ENCODE measurements at places on chromosomes 2 and 18.

GRCh38 chr2:119517433-119517832 lies 6.8 kb downstream of the SCTR start:
- peak; percentile 75 for DNase-seq

DNA sequence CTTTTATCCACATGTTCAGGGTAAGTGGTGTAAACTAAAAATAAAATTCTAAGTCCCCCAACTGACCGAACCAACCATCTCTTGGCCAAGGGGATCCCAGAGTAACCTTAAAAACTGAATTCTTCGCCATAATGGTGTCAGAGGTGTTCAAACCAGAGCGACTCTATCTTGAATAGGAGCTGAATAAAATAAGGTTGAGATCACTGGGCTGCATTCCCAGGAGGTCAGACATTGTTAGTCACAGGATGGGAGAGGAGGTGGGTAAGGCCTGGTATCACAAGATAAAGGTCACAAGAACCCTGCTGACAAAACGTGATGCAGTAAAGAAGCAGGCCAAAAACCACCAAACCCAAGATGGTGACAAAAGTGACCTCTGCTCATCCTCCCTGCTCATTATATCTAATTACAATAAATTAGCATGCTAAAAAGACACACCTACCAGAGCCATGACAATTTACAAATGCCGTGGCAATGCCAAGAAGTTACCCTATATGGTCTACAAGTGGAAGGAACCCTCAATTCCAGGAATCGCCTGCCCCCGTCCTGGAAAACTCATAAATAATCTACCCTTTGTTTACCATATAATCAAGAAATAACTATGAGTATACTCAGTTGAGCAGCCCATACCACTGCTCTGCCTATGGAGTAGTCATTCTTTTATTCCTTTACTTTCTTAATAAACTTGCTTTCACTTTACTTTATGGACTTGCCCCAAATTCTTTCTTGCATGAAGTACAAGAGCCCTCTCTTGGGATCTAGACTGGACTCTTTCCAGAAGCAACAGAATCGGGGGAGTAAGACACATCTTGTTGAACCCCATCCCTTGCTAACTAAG lies 302.4 kb downstream of the STK39 start:
- DNase-seq: no peak

DNA sequence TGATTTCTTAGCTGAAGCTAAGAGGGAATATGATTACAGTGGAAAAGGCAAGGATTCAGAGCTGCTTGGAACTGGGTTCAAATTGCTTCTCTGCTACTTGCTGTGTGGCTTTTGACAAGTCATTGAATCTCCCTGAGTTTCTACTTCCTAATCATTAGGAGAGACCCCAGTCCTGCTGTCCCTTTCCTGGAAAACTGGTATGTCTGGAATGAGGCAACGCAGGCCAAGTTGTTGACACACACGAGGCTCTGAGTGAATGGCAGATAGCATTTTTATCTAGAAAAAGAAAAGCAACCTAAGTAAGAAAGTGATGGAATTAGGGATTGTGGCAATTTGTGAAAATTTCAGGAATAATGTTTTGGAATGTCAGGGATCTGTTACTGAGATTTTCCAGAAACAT lies 123.6 kb downstream of the LPIN1 start:
- DNase-seq: no peak

DNA sequence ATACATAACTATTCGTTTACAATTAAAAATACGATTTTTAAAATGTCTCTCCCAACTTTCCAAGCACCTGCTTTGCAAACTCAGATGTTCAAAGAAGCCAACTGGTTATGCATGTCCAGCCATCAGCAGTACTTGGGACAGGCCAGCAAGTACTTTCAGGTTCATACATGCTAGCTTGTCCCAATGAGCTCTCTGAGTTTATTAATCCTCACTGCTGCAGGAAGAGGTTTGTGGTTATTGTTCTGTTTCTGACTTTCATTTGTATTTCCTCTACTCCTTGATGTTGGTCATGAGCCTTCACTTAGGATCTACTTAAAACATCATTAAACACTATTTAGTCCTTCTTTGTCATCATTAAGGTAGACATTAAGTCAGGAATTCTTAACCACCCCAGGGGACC lies 374.1 kb downstream of the LRATD1 start:
- no peak for DNase-seq

DNA sequence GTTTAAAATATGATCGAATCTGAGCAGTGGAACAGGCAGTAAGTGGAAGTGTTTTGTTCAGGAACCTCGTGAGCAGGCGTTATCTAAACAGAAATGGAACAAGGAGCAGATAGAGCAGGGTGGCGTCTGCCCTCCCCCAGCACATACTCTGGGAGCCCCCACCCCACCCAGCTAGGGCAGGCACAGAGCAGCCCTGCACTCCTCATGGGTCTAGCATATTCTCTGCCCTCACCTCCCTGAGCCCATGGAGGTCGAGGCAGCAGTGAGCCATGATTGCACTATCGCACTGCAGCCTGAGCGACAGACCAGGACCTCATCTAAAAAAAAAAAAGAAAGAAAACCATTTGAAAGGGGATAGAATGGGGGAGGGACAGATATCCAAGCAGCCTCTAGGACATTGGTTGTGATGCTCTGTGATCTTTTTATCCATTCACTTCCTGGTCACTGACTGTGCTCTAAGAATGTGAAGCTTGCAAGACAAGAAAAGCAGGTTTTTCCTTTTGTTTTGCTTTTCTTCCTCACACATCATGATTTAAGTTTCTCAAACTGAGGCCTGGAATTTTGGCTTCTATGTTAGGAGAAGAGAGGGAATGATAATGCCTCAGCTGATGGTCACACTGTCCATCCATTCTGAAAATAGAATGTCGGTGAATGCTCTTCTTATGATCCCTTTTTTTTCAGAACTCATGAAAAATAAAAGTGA lies 3.1 kb downstream of the MLPH start:
- no peak for DNase-seq

- no peak for DNase-seq
Measured at GRCh38 chr2:128774320-128775216, 455.9 kb upstream of the HS6ST1 start.

DNA sequence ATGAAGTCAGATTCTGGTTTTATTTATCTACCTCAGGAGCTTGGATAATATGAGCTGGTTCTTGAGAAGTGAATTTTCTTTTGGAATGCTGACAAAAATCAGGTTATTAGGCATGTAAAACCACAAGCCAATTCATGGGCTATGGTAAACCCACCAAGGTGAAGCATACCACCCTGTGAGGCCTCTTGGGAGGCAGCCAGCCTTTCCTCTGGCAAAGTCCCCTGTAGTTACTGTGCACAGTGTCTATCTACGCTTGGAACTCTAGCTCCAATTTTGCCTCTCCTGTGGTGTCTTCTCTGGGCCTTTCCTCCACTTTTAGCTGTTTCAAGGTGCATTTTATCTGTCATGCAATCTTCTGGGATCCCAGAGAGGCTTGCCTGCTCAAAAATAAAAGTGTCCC lies 242.7 kb upstream of the ZSWIM2 start:
- DNase-seq: no peak

- no peak for DNase-seq
Measured at GRCh38 chr2:160402501-160402900, 91.1 kb downstream of the RBMS1 start.

DNA sequence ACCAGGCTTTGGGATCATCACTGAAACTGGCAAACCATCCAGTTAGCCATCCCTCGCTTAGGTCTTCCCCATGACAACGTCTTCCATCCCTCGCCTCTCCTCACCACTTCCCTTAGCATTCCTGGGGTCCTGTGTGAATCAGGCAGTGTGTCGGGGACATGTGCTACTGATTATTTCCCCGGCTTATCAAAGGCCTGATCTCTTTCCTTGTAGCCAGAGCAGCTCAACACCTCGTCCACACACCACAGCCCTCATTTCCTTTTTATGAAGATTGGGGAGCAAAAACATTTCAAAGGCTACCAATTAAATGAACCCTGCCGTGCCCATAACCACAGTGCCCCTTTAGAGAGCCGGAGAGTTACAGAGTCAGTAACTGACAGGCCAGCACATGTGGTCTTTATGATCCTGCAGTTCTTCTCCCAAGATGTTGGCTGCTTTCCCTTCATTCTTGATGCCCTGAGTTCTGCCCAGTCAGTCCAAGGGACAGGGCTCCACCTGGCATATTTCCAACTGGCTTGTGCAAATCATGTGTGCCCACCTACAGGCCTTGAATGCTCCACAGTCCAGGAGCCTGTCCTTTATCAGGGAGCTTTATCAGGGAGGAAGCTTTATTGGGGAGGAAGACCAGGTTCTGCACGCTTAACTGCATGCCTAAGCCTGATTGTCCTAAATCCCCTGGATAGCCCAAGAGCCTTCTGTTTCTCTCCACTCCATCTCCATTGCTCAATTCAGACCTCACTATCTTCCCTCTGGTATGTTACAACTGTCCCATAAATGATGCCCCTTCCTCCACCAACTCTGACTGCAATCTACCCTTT lies 343.1 kb downstream of the CYRIA start:
- DNase-seq: no peak

GRCh38 chr2:173855661-173856060 lies 109.5 kb downstream of the SP3 start:
- DNase-seq: no peak

DNA sequence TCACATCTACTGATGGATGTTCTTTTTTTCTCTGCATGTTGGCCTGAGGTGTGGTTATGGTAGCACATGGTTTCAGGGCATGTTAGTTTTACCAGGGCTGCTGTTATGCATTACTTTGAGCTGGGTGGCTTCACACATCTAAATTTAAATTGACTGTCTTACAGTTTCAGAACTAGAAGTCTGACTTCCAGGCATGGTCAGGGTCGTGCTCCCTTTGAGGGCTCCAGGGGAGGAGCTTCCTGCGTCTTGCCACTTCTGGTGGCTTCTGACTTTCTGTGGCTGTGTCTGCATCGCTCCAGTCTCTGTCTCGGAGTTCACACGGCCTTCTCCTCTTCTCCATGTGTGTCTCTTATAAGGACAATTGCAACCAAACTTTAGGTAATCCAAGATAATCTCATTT lies 143.9 kb downstream of the GALR1 start:
- no peak for DNase-seq

GRCh38 chr2:216346781-216347180 lies 25.5 kb downstream of the MARCHF4 start:
- DNase-seq: no peak

DNA sequence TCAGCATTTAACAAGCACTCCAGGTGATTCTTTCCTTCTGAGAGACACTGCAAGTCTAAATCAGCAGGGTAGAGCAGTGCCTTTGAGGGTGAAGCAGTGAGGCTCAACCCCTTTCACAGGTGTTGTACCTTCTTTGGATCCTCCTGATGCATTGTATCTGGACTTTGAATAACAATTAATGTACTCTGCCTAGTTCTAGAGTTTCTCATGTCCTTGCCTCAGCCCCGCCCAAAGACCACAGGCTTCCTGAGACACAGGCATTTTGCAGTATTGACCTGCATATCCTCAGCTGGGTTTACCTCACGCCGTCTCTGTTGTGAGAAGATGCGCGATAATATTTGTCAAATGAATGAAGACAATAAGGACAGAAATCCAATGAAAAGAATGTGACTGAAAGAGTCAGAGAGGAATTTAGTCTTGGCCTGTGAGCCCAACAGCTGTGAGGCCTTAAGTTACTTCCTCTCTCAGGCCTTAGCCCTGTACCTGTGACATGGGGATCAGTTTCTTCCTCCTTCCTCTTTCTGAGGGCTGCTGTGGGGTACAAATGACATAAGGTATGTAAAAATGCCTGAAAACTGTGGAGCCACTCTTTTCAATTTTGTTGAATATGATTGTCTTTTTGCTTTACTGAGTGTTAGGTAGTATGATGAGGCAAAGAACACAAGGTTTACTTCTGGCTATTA lies 43.7 kb downstream of the WIPF1 start:
- no peak for DNase-seq

DNA sequence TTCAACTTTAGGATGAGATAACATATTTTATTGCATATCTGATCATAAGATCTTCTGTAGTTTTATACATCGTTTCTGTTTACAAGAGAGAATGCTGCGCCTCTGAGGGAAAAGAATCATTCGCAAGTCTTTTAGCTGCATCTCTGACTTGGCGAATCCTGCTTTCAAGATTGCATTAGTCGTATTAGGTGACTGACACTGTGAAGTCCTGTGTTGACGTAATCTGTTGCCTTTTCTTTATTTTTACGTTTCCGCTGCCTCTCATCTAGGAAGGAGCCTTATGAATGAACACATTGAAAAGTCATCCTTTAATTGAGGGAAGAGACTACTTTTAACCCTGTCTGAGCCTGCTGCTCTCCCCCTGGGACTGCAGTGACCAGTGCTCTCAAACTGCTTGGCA lies 101.5 kb downstream of the LDLRAD4 start:
- DNase-seq: no peak

GRCh38 chr2:231634951-231635875 lies 42.5 kb downstream of the TEX44 start:
- DNase-seq: no peak

DNA sequence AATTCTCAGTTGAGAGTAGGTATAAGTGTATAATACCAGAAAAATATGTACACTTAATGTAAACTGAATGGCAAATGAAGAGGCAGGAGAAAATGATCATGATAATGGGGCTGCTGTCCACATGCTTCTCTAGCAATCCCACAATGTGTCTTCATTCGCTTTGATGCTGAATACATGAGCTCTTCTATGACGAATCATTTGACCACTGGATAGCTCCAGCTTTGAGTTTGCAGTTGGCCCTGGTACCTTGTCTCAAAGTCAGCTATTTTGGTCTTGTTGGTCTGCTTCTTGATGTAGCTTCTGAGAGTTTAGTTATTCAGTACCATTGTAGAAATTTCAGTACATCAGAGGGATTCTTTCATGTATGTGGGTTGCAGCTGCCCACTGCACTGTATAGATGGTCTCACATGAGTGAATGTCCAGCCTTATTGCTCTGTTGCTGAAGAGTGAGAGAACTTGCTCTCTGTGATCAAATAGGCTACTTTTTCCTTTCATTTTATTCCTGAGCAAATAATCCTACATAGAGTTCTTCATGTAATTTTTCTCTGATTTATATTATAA lies 105.1 kb downstream of the TTC27 start:
- no peak for DNase-seq

DNA sequence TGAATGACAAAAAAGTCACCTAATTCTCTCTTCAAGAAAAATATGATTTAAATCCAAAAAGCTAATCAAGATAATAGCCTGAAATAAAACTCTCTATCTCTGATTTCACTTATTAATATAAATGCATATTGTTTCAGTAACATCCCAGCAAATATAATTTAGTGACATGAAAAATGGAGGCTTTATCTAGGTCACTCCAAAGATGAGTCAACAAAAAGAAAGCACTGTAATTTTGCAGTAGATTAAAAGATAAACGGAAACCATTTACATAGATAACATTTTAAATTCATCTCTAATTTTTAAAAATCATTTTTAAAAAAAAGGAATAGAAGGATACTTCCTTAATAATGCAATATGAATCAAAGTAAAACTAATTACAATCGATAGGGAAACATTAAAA lies 76.9 kb downstream of the INPP5D start:
- DNase-seq: no peak

DNA sequence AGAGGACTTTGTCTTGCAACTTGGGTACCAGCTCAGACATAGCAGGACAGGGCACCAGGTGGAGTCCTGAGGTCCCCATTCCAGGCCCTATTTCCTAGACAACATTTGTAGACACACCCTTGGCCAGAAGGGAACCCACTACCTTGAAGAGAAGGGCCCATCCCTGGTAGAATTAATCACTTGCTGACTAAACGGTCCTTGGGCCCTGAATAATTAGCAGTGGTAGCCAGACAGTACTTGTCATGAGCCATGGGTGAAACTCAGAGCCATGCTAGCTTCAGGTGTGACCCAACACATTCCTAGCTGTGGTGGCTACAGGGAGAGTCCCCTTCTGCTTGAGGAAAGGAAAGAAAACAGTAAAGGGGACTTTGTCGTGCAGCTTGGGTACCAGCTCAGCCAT lies 28.5 kb upstream of the ACTR2 start:
- DNase-seq: no peak

GRCh38 chr2:163171786-163172530 lies 333.4 kb upstream of the KCNH7 start:
- no peak for DNase-seq
